Endodermal cell (in vitro differentiated cells): ENCODE measurements at places on chromosomes 2 and 18.

DNA sequence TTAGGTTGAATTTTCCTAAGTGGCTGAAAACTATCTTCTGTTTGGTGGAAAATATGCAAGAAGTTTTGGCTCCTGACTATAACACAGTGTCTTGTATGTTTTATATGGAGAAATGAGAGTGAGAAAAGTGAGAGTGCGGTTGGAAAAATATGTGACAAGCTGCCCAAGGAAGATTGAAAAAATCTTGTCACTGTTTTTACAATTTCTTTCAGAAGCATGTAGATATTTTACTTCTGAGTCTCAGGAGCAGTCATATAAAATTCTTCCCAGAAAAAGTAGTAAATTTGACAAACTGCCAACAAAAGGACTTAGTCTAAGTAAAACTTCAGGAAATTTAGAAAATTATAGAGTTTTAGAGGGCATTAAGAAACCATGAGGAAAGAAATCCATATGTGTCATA is 19.4 kb upstream of the RMND5A start:
- no peak overlapping the region for H3K4me3 ChIP-seq
- H3K27ac ChIP-seq, result no peak overlapping the region
- DNase-seq, result no peak
- peaks cover 3% of the 10 kb centered on the region for H3K4me1 ChIP-seq

GRCh38 chr2:166180951-166181812 is 53.4 kb upstream of the SCN1A start:
- no peaks in the 10 kb centered on the region for H3K27me3 ChIP-seq
- DNase-seq, result peak; percentile 88
- H3K4me1 ChIP-seq, result peaks cover 12% of the 10 kb centered on the region
- no peak overlapping the region for H3K27ac ChIP-seq
- H3K4me3 ChIP-seq, result no peak overlapping the region

- no peak overlapping the region for H3K4me3 ChIP-seq
- no peaks in the 10 kb centered on the region for H3K27me3 ChIP-seq
- H3K27ac ChIP-seq, result no peak overlapping the region
Measured at GRCh38 chr18:56516789-56517188, 121.6 kb downstream of the TXNL1 start.

- H3K27ac ChIP-seq, result no peak overlapping the region
- no peak for DNase-seq
- H3K36me3 ChIP-seq, result no peaks in the 10 kb centered on the region
- no peak overlapping the region for H3K4me3 ChIP-seq
- no peaks in the 10 kb centered on the region for H3K27me3 ChIP-seq
- H3K4me1 ChIP-seq, result no peaks in the 10 kb centered on the region
Measured at GRCh38 chr2:158380746-158381145, 75.8 kb downstream of the CCDC148 start.

DNA sequence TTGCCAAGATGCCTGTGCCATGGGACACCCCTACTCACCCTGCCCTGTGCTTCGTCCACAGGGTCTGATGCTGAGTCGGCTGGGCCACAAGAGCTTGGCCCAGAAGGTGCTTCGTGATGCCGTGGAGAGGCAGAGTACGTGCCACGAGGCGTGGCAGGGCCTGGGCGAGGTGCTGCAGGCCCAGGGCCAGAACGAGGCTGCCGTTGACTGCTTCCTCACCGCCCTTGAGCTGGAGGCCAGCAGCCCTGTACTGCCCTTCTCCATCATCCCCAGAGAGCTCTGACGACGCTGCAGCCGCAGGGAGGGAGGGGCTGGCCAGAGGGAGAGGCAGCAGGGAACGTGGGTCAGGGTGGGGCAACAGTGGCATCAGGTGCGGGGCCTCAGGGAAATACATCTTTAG is 81.5 kb downstream of the STPG4 start:
- no peak for DNase-seq
- H3K4me1 ChIP-seq, result peaks cover 14% of the 10 kb centered on the region
- peaks cover 4% of the 10 kb centered on the region for H3K36me3 ChIP-seq
- H3K4me3 ChIP-seq, result no peak overlapping the region
- no peaks in the 10 kb centered on the region for H3K27me3 ChIP-seq

GRCh38 chr2:144354953-144355352 is 165.0 kb downstream of the ZEB2 start:
- H3K27me3 ChIP-seq, result no peaks in the 10 kb centered on the region
- no peak overlapping the region for H3K4me3 ChIP-seq
- DNase-seq, result no peak
- H3K27ac ChIP-seq, result no peak overlapping the region

DNA sequence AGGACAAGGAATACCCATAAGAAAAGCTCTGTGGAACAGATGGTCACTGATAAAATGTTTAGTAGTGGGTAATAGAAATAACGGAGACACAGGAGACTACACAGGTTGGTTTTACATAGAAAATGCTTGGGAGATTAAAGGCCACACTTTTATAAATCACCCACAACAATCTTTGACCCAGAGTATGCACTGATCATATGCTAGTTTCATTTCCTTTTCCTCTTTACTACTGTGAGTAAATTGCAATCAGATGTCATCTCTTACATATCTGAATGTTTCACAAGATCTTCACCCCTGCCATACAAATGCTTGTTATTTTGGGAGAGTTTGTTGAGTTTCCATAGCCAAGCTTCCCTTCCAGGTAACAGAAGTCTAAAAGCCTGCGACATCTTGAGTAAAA is 978.4 kb upstream of the KLHL29 start:
- H3K27ac ChIP-seq, result no peak overlapping the region
- H3K27me3 ChIP-seq, result no peaks in the 10 kb centered on the region
- no peaks in the 10 kb centered on the region for H3K4me1 ChIP-seq
- no peak overlapping the region for H3K4me3 ChIP-seq
- no peaks in the 10 kb centered on the region for H3K36me3 ChIP-seq

DNA sequence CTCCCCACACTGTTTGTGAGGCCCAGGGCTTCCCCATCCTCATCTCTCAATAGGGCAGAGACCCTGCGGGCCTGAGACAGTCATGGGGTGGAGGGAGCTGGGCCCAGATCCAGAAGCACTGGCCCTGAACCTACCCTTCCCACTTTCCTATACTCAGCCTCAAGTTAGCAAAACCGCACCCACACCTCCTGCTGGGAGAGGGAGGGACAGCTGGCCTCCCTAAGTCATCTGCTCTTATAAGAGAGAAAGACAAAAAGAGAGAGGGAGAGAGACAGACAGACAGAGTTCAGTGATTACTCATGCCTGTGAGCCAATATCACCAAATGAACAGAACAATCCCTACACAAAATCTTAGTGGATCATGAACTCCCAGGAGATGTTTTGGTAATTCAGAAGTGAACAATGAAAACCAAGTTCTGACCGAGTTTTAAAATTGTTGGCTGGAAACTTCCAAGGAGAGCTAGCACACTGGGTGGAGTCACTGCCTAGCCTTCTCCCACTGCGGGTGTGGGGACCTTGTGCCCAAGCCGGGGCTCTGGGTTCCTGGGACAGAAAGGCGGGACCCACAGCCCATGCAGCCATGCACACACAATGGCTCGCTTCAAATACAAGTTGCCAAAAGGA is 130.5 kb downstream of the PXDN start:
- no peaks in the 10 kb centered on the region for H3K36me3 ChIP-seq
- H3K4me1 ChIP-seq, result peaks cover 5% of the 10 kb centered on the region
- H3K27me3 ChIP-seq, result no peaks in the 10 kb centered on the region
- no peak overlapping the region for H3K4me3 ChIP-seq
- DNase-seq, result peak; percentile 85
